ENCODE measurements at places on chromosomes 5 and 9. TPM values are rescaled to one million over a fixed set of nuclear protein-coding genes. Genes with fewer than 3 reads are reported as not detected.

Gene TMC1
- not detected for total RNA-seq

- H3K4me1 ChIP-seq = no peaks in the 10 kb centered on the region
- no peak for DNase-seq
- H3K27ac ChIP-seq = no peak overlapping the region
- no peaks in the 10 kb centered on the region for H3K27me3 ChIP-seq
Observed at GRCh38 chr9:81317939-81318338, 371.4 kb downstream of the TLE1 start.

GRCh38 chr5:15897656-15898055, 281.9 kb downstream of the MARCHF11 start:
- no peak overlapping the region for H3K4me3 ChIP-seq
- no peak overlapping the region for H3K27ac ChIP-seq
- no peak for DNase-seq
- no peaks in the 10 kb centered on the region for H3K27me3 ChIP-seq
- H3K4me1 ChIP-seq = no peaks in the 10 kb centered on the region

DNA sequence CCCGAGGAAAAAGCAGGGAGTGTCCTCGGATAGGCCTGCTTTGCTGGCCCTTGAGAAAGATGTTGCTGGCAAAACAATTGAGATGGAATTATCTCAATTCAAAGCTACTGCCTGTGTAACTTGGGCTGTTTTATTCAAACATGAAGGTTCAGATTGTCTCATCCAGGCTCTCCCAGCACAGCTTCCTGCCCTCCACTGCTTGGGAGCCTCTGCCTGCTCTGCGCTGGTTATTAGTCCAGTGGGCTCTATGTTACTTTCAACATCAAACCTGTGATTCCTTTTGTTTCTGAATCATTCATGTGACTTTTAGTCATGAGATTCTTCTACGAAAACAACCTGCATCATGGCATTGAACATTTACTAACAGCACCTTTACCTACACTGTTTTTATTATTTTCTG, 123.2 kb downstream of the SNCAIP start:
- no peak for DNase-seq
- no peak overlapping the region for H3K27ac ChIP-seq
- no peak overlapping the region for H3K4me3 ChIP-seq
- no peaks in the 10 kb centered on the region for H3K27me3 ChIP-seq
- no peaks in the 10 kb centered on the region for H3K4me1 ChIP-seq

- no peak overlapping the region for H3K4me3 ChIP-seq
- H3K36me3 ChIP-seq = peaks cover 2% of the 10 kb centered on the region
- H3K27me3 ChIP-seq = peaks cover 6% of the 10 kb centered on the region
- H3K27ac ChIP-seq = no peak overlapping the region
Observed at GRCh38 chr5:157933005-157933404, 74.1 kb upstream of the CLINT1 start.

- peaks cover 2% of the 10 kb centered on the region for H3K4me1 ChIP-seq
- H3K4me3 ChIP-seq = no peak overlapping the region
- H3K27ac ChIP-seq = no peak overlapping the region
- DNase-seq = no peak
- no peaks in the 10 kb centered on the region for H3K27me3 ChIP-seq
Observed at GRCh38 chr5:157365732-157366131, 94.3 kb upstream of the NIPAL4 start.

DNA sequence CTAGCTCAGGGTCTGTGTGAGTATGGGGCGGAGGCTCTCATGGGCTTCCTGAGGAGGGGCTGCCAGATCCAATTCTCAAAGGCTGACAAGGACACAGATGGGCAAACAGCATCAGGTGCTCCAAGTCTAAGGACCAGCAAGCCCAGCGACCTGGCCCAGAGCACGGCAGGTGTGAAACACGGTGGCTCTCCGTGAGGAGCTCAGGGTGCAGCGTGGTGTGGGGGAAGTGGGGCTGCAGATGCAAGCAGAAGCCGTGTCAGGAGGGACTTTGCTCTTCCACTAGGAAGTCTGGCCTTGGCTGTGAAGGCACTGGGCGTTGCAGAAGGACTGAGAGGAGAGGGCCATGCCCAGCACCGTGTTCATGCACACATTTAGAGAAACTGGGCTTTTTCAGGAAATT, 420.0 kb downstream of the GADD45G start:
- H3K27ac ChIP-seq = no peak overlapping the region
- no peaks in the 10 kb centered on the region for H3K4me1 ChIP-seq
- no peaks in the 10 kb centered on the region for H3K36me3 ChIP-seq
- H3K27me3 ChIP-seq = peaks cover 39% of the 10 kb centered on the region
